ENCODE measurements at places on chromosomes 2 and 18.

- no peak for DNase-seq
Measured at GRCh38 chr2:78251708-78252107, 729.5 kb upstream of the LRRTM4 start.

GRCh38 chr18:6589923-6590322 lies 139.6 kb upstream of the ARHGAP28 start:
- DNase-seq = no peak

DNA sequence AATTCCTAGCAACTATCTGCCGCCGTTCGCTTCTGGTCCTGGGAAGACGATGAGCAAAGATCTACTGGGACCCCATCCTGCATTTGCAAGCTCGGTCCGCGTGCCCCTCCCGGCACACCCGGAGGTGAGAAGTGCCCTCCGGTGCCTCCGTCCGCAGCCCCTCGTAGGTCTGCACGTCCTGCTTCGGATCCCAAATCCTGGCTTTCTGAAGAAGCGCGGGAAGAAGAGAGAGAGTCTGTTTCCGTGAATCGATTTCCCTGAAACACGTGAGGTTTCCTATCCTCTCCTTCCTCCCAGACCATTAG lies 5.0 kb upstream of the OSR1 start:
- no peak for DNase-seq

- DNase-seq = no peak
Measured at GRCh38 chr2:167826906-167827305, 420.5 kb downstream of the STK39 start.

DNA sequence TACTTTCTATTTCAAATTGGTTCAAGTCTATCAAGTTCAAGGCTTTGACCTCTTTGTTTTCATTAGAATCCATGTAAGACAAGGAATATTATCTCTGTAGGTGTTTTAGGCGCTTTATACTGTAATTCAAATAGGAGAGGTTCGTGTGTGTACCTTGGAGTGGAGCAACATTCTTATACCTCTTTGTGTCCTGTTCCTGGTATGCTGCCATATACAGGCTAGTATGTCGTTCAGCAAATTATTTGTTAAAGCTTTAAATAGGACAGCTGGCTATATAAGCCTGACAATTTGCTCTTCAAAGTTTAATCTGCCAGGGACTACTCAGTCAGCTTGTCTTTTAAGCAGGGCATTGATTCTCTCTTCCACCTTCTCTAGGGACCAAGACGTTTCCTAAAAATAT lies 31.1 kb upstream of the SPAG16 start:
- DNase-seq = no peak

- no peak for DNase-seq
Measured at GRCh38 chr18:9701609-9702349, 6.3 kb upstream of the RAB31 start.

GRCh38 chr18:62744076-62744968 lies 29.0 kb downstream of the PHLPP1 start:
- no peak for DNase-seq

GRCh38 chr2:142020368-142020767 lies 110.4 kb downstream of the LRP1B start:
- DNase-seq = no peak

GRCh38 chr2:218904176-218904575 lies 23.5 kb downstream of the WNT10A start:
- no peak for DNase-seq

- no peak for DNase-seq
Measured at GRCh38 chr2:88845772-88846661, 154.5 kb downstream of the RPIA start.

DNA sequence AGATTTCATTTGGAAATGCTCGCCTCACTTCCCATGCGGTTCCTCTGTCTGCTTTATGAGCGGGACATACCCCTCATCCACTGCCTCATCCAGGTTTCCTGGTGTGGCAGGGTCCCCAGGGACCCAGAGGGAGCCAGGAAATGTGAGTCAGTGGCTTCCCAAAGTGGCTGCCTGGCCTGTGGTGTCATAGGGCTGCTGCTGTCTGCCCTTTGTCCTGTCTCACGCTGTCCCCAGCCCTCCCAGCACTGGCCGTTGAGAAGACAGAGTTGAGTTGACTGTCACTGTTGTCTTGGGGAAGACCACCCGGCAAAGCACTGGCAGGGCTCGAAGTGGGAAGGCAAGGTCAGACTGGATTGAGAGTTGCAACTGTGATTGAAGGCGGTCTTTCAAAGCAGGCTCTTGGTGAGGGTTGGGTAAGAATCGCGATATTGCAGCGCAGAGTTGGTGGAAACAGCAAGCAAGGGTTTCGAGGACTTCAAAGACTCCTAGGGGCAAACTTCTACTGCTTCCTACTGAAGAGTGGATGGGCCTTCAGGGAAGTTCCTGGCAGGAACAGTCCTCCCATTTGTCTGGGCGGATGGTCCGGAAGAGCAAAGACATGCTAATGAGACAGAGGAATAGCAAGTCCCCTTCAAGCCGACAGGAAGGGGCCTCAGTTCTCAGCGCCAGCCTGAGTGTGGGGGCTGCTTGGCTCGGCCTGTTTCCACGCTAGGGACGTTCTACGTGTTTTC lies 33.9 kb downstream of the RAB31 start:
- no peak for DNase-seq

GRCh38 chr18:63255435-63255834 lies 64.1 kb downstream of the BCL2 start:
- DNase-seq = no peak

DNA sequence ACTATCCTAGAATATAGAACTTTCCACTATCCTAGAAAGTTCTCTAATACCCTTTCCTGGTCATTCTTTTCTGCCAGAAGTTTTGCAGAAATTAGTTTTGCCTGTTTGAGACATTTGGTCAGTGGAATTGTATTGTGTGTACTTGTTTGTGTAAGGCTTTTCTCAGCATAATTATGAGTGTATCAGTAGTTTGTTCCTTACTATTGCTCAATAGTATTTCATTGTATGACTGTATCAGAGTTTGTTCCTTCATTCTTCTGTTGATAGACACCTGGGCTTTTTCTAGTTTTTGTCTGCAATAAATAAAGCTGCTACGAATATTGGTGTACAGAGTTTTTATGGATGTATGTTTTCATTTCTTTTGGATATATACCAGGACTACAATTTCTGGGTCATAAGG lies 27.2 kb downstream of the CCDC138 start:
- DNase-seq = no peak

- DNase-seq = no peak
Measured at GRCh38 chr2:46471-47345, at the start of gene FAM110C. Gene FAM110C (minus strand): TSS chr2:46505. CDS start chr2:46385, 120 bp downstream.

DNA sequence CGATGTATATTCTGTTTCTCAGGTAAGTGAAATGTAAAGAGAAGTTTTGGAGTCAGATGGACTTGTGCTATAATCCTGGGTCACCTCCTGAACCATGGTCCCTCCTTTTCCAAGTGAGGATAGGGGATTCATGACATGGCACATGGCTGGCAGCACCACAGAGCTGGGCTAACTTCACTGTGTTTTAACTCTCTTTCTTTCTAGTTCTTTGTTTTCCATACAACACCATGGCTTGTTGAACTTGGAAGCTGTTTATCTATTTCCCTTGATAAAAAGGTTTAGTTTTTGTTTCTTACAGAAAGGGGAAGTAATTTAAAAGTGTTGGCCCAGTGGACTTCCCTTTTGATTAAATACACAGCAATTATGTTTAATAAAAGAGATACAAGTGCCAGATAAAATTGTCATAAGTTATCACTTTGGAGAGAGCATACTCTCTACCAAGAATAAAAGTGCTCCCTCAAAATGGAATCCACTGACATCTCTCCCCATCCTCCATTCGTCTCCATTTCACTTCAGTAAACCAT lies 90.4 kb downstream of the PLCL1 start:
- no peak for DNase-seq

DNA sequence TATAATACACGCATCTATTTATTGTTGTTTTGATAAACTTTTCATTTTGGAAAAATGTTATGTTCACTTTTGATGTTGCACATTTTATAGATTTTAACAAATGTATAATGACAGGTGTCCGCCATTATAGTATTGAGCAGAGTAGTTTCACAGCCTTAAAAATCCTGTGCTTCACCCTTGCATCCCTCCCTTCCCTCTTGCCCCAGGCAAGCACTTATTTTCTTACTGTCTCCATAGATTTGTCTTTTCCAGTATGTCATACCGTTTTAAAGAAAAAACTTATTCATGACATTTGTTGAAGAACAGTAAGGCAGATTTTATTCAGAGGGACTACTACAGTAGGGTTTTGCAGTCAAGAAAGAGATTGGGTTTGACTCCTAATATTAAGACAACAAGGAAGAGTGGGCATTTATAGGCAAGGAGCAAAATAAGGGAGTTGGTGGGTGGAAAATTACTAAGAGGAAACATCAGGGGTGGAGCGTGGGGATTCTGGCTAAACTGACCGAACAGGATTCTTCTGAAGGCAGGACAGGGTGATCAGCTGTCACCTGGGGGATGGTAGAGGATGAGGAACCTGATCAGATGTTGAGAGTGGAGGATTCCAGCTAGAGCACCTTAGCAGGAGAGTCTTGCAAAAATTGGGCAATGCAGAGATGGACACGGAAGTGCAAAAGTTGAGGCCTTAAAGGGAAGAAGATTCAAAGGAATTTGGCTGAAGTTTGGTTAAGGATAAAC lies 108.8 kb downstream of the NCK2 start:
- DNase-seq = no peak

- DNase-seq = peak; percentile 63
Measured at GRCh38 chr2:73112913-73113854, at the start of gene RAB11FIP5. Gene RAB11FIP5 (minus strand): TSS chr2:73112948. CDS start chr2:73112777, 171 bp downstream.

DNA sequence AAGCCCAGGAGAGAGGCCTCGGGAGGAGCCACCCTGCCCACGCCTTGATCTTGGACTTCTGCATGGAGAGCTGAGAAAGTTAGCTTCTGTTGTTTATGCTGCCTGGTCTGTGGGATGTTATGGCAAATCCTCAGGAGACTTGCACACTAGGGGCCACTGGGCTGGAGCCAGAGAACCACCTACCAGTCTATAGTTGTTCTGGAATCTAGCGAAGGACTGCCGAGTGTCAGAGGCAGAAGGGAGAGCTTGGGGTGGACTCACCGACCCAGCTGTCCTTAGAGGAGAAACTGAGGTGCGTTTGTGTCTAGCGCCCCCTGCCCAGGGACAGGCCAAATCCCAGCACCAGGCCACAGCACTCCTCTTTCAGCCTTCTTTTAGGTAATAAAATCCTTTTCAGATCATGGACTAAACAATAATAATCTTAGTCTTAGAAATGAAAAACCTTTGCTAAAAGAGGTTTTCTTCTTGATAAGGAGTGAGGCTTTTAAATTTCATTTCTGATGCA lies 398.7 kb upstream of the SALL3 start:
- DNase-seq = no peak

- DNase-seq = no peak
Measured at GRCh38 chr18:13446024-13446423, 227.5 kb downstream of the LDLRAD4 start.

DNA sequence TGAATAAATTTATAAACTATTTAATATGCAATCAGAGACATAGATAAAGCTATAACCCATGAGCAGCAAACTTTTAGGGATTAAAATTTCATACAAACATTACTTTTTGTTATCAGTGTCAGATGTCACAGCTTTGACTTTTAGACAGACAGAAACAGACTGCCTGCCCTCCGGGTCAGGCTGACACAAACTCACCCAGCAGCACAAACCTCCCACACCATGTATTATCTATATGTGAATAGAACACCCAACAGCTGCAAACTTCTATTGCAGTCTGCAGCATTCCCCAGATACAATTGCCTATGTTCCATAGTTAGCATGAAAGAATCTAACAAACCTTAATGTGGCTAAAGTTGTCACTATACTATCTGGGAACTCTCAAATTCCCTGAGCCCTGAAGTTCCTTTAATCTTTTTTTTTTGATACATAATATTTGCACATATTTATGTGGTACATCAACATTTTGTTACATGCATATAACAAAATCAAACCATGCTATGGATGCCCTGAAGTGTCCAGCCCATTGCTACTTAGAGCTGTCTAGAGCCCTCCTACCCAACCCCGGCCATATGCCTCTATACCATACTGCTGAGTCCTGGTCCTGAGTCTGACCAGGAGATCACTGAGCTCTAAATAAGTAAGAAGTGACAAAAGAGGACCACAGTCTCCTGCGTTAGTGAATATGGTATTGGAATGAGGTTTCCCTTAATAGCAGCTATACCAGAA lies 214.4 kb downstream of the ZNF385B start:
- DNase-seq = no peak

DNA sequence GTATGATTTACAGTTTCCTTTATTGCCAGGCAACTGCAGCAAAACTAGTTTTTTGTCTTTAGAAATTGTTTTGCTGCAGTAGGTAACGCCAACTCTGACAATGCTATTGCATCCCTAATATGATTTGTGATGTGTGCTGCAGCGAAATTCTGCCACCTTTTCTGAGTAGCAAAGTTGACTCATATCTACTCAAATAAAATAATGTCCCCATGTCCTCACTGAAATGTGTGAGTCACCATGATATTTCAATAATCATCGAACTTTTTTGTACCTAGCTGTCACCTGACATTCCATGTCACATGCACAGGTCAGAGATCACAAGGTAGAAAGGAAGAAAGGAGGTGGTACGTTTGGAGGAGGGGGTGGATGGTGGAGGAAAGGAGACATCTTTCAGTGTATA lies 205.0 kb downstream of the RAD51AP2 start:
- no peak for DNase-seq

GRCh38 chr2:121791290-121791689 lies 35.8 kb downstream of the TSN start:
- DNase-seq = no peak

- no peak for DNase-seq
Measured at GRCh38 chr2:654896-655295, 22.3 kb downstream of the TMEM18 start.

GRCh38 chr18:39870591-39870990 lies 2084.4 kb upstream of the PIK3C3 start:
- no peak for DNase-seq

DNA sequence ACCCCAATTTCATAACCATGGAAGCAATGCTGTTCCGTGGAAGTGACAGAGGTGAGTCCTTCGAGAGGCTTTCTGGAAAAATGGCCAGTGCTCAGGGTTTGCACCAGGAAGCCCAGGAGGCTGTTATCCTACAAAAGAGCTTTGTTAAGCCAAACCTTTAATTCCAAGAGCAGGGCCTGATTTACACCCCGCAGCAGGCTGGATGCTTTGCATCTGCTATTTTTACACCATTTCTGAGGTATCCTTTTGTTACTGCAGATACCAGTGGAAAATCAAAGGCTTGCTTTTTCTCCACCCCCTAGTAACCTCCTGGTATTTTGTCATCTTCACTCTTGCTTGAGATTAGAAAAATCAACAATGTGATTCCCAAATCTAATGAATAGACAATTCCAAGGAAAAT lies 380.6 kb downstream of the SOX11 start:
- DNase-seq = no peak

- DNase-seq = no peak
Measured at GRCh38 chr2:58515827-58516573, 274.9 kb upstream of the FANCL start.

DNA sequence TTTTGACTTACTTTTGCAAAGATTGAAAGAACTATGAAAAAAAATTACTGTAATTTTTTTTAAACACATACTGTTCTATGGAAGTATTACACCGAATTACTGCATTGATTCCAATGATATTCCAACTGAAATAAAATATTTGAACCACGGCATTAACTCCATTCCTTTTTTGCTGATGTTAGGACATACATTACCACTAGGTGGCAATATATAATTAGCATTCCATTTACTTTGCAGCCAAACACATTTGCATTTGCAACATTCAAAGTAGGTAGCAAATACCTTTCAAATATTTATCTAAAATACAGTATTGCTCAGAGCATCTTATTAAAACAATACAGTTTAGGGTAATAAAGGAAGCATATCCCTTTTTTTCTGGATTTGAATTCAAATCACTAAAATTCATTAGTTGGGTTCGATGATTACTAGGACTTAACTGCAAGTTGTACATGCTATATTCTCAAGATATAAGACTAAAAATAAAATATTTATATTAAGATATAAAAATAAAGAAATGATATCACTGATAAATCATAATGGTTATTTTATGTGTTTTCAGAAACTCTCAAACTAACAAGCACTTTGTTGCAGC lies 31.3 kb downstream of the LANCL1 start:
- DNase-seq = no peak
